Hippocampal formation (tissue), 2 donors: ENCODE measurements at places on chromosomes 1 and 21.
A peak's percentile ranks its signal among the peaks of the same experiment; 100 is the strongest.

- DNase-seq = no peak
Measured at GRCh38 chr1:87004857-87005256, 90.4 kb downstream of the HS2ST1 start.

GRCh38 chr21:45511007-45511406, 31.2 kb downstream of the SLC19A1 start:
- no peak for DNase-seq

GRCh38 chr21:20220586-20220985, 777.6 kb upstream of the NCAM2 start:
- DNase-seq = no peak

DNA sequence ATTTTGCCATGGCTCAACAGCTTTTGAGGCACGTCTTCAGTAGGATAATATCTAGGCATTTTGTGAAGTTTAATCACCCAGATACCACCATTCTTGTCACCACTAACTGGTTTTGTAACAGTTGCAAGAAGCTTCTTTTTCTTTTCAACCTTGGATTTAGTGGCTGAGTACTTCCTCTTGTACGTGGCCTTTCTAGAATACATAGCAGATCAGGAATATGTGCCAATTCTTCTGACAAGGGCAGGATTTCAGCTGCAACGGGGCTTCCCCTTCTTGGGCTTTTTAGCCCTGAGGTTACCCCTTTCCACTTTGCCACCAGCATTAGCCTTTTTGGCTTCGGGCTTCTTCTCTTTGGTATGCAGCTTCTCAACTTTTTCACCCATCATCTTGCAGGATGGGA, 79.3 kb upstream of the WARS2 start:
- no peak for DNase-seq

- no peak for DNase-seq
Measured at GRCh38 chr1:36847186-36847585, 187.1 kb downstream of the GRIK3 start.

DNA sequence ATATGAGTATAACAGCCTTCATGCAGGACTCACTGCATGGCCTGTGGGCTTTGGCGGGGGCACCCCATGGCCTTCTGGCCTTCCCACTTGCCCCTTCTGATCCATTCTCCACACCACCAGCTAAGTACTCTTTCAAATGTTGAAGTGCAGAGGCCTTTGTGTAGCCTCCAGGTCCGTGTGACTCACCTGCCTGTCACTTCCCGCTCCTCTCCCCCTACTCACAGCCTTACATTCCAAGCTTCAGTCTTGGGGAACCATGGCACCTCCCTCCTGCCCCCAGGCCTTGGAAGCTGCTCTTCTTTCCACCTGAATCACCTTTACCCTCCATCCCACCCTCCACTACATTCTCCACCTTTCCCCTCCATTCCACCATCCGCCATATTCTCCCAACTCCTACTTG, 69.6 kb downstream of the PGM1 start:
- no peak for DNase-seq

- DNase-seq = no peak
Measured at GRCh38 chr1:151287341-151287699, 5.2 kb downstream of the ZNF687 start.

- peak; percentile 25 for DNase-seq
Measured at GRCh38 chr21:42737951-42738590, 84.7 kb downstream of the PDE9A start.

DNA sequence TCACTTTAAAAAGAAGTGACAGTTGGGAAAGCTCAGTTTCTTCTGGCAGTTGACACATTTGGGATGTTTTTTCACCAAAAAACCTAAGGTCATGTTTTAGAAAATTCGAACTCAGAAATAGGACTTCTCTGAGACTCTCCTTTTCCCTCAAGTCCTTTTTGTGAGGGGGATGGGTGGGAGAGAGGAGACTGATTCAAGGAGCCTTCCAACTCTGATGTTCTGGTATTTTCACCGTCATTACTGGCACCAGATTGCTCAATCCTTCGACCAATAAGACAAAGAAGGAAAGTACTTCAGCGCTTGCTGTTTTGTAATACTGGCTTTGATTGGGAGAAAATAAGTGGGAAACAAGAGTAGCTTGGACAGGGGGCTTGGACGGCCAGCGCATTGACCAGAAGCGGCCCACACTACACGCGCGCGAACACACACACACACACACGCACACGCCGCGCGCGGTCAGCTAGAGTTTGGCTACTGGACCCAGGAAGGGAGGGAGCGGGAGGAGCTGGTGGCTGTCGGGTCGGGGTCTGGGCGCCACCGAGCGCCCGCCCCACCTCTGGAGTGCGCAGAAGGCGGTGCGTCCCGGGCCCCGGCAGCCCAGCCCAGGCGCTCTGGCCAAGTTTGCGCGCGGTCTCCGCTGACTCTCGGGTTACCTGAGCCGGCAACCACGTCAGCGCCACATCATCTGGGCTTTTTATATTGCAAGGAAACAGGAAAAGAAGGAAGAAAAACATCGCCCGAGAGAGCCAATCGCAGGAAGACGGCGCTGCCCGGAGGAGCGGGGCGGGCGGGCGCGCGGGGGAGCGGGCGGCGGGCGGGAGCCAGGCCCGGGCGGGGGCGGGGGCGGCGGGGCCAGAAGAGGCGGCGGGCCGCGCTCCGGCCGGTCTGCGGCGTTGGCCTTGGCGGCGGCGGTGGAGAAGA, at the start of gene KCNK1:
Gene KCNK1 (plus strand): TSS at position 855 of the 921 bp plus-strand sequence. CDS start 66 bp downstream, at position 921.
- DNase-seq = peak; percentile 67

DNA sequence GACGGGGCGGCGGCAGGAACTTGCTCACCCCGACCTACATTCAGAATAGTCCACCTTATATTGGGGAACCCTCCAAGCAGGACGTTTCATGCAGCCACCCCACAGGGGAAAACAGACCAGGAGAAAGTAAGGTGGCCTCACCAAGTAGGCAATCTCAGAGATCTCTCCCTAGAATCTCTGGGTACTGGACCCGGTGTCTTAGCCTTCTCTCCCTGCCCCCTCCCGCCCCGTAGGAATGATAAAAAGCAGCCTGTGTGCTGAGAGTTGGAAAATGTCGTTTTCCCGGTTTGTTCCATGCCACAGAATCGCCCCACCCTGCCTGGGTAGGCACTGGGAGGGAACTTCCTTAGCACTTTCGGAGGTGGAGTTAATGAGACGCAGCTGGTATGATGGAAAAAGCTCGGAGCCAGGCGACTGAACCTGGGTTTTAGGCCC, 789 bp upstream of the PTPN14 start:
- DNase-seq = peak; percentile 5

GRCh38 chr1:204841798-204842197, 28.9 kb upstream of the NFASC start:
- DNase-seq = no peak

- no peak for DNase-seq
Measured at GRCh38 chr1:50934838-50935237, 25.2 kb downstream of the FAF1 start.

DNA sequence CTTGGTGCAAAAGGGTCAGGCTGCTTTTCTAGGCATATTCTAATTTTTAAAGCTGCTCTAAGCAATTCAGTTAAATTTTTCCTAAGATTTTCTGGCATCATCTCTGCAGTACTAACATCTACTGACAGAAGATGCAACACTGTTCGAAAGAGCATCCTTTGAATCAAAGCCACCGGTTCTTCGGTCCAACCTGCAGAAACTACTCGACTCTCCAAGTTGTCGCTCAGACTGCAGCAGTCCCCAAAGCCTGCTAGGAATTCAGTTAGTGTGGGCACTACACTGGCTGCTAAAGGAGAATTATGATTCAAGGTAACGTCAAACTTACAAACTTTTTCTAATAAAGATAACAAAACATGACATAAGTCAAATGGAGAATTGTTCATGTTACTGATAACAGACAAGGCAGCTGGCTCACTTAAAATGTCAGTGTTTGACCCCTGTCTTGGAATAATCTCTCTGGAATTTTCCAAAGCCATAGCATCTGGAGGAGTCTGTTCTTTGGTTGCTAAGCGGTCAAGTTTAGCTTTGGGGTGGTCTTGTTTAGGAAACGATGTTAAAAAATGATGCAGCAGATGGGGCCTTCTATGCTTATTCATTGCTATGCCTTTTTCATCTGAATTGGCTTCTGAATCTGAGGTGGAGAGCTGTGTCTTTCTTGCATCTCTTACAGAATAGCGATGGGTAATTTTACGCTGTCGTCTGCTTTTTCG, 56.9 kb downstream of the LYST start:
- DNase-seq = no peak

GRCh38 chr1:168591641-168592250, 15.3 kb downstream of the XCL1 start:
- no peak for DNase-seq

DNA sequence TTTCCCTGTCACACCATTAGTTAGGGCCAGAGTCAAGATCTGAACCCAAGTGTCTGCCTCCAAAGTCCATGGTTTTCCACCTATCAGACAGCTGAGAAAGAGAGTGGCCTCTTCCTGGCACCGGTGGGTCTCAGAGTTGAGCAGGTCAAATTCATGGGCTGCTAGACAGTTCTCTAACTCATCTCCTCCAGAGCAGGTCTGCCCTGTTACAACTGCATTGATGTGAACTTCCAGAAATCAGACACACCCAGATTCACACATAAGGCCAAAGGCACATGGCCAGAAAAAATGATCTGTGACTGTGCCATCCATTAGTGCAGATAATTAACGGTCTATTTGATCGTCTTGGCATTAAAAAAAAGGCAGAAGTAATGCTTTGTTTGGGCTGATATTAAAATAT, 17.5 kb downstream of the SMIM12 start:
- no peak for DNase-seq

DNA sequence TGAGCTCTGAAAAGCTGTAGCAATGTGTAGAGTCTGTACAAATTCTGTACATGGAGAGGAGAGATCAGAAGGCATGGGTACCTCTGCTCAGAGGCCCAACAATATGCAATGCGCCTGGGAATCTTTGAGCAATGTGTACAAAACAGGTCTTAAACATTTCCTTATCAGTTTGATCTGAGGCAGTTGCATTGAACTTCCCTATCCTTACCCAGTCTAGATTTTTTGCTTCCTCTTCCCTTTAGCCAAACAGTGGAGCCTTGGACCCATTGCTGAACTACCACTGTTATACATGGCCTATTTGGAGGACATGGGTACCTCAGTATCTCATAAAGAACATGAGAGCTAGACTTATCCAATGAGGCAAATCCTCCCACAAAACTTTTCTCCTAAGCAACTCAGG, 12.6 kb upstream of the MNDA start:
- no peak for DNase-seq

DNA sequence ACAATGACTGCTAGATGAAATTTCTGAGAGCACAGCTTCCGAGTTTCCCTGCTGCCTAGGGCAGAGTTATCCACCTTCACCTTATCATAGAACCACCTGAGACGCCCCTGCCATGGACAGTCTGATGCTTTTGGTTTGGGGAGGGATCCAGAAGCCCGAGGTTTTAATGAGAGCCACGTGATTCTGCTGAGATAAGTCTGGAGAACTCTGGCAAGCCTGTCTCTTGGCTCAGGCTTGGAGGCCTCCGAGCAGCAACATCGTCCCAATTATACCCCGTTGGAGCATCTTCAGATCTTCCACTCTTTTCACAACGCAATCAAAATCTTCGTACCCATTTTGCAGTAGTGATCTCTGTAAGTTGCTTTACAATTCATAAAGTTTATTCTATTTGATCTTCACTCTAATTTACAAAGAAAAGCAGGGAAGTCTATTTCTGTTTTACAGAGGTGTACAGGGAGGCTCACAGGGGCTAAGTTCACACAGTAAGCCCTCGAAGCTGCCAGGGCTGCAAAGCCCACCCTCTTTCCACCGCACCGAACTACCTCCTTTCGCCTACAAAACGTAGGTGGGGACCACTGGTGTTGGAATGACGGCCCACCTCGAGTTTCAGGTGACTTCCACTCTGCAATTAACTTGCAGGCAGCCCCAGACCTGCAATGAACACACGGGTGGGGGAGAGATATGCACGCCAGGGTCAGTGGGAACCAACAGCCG, 513 bp upstream of the HHAT start:
- DNase-seq = no peak

DNA sequence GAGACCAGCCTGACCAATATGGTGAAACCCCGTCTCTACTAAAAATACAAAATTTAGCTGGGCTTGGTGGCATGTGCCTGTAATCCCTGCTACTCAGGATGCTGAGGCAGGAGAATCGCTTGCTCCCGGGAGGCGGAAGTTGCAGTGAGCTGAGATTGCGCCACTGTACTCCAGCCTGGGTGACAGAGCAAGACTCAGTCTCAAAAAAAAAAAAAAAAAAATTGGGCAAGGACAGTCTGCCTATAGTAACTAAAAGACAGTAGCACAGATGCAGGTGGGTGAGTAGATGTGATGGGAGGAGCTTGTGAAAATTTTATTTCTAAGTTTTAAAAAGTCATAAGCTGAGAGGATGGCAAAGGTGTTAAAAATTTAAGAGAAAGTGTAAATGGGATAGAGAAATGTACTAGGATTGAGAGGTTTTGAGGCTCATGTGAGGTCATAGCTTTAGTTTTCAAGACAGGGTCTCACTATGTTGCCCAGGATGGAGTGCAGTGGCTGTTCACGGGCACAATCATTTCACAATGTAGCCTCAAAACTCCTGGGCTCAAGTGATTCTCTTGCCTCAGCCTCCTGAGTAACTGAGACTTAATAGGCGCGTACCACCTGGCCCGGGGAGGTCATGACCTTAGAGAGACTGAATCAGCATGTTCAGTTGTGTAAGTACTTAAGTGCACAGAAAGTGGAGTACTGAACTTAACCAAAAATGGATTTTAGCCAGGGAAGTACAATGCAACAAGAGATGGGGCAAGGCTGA, 33.7 kb downstream of the PTP4A2 start:
- no peak for DNase-seq

- no peak for DNase-seq
Measured at GRCh38 chr1:8184301-8184700, 133.6 kb upstream of the SLC45A1 start.

DNA sequence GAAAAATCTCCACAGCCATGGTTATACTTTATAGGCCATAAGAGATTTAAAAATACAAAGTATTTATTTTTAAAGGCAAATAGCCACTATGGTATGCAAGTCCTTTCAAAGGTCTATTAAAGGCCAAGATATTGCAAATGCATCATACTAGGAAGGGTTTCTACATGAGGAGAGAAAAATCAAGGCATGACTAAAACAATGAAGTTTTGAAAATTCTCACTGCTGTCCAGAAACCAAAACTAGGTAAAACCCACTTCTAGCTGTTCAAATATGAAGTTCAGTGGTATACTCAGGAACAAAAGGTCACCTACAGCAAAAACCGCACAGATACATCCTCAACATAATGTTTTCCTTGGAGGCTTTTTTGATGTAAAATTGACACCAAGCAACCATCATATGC, 75.0 kb downstream of the EPS15 start:
- no peak for DNase-seq

- DNase-seq = peak; percentile 25
Measured at GRCh38 chr1:210363119-210363518, 34.4 kb downstream of the HHAT start.

DNA sequence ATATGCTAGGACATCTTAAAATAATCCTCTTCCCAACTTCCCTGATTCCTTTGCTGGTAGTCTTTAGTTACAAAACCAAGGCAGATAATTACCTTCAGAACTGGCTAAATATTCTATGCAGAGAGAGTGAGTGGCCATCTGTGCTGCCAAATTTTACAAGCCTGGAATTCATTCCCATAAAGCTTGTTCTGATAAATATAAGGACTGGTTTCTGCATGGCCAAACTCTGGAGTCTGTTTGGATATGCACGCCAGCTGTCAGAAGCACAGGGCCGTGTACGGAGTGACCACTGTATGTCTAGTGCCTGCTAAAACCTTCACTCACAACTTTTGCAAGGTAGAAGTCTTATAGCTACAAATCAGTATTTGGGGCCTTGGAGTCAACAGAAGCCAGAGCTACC, 66.5 kb upstream of the RAVER2 start:
- no peak for DNase-seq

GRCh38 chr1:8047112-8047511, 21.0 kb upstream of the ERRFI1 start:
- no peak for DNase-seq
